ENCODE measurements at places on chromosomes 1 and 21.

DNA sequence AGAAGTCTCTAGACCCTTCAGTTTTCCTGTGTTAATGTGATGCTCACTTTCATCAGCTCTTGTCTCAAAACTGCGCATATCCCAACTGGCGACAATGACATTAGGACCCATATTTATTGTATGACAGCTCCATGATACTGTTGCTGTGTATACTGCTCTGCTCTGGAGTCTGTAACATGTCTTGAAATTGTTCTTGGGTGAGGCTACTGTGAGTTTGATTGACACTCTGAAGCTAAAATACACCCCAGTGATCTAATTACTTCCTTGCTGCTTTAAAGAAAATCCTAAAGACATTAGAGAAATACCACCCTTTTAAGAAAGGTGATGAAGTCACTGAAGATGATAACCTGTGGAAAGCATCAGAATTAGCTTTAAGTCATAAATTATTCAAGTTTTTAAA lies 1046.2 kb downstream of the KCNT2 start:
- DNase-seq = no peak

GRCh38 chr1:50490640-50491039 lies 67.4 kb upstream of the DMRTA2 start:
- DNase-seq = no peak

DNA sequence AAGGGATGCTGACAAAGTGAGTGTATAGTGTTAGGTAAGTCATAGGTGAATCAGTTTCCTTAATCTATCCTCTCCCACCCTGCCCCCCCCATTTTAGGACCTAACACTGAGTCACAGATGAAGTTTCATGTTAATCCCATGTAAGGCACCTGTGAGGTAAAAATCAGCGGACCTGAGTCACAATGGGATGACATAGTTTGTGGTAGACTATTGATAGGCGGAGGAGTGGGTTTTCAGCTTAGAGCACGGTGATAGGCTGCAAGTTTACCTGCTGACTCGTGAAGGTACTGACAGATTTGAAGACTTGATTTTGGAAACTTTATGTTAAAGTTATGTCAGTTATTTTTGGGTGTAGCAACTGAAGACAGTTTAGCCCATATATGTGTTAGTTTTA lies 1.7 kb downstream of the TOR1AIP1 start:
- peak; percentile 23 for DNase-seq

GRCh38 chr1:214199585-214199984 lies 81.4 kb upstream of the SMYD2 start:
- no peak for DNase-seq

DNA sequence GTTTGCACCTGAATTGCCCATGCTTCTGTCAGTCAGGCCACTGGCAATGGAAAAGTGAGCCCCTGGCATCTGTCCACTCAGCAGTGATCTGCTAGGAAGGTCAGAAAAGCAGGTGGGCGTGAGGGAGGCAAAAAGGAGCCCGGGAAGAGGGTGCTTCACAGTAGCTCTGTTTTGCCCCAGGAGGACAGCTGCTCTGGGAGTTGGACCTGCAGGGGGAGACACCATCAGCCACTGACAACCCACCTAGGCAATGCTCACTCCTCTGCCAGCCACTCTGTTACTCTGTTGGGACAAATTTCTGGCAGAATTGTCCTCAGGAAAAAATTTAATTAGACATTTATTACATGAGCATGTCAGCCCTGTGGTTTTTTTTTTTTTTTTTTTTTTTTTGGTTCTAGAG lies 146.4 kb downstream of the LRIG2 start:
- peak; percentile 30 for DNase-seq

- no peak for DNase-seq
Observed at GRCh38 chr1:46393510-46393909, 607 bp upstream of the FAAH start.

DNA sequence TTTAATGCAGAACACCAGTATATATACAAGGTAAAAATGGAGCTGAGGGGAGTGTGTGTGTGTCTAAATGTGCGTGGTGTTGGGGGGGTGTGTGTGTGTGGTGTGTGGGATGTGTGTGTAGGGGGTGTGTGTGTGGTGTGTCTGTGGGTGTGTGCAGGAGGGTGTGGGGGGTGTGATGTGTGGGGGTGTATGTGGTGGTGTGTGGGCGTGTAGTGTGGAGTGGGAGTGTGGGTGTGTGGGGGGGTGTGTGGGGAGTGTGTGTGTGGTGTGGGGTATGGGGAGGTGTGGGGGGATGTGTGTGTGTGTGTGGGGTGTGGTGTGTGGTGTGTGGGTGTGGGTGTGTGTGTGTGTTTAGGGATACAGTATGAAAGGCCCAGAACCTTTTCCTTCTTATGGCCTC lies 202.3 kb upstream of the CACYBP start:
- no peak for DNase-seq

DNA sequence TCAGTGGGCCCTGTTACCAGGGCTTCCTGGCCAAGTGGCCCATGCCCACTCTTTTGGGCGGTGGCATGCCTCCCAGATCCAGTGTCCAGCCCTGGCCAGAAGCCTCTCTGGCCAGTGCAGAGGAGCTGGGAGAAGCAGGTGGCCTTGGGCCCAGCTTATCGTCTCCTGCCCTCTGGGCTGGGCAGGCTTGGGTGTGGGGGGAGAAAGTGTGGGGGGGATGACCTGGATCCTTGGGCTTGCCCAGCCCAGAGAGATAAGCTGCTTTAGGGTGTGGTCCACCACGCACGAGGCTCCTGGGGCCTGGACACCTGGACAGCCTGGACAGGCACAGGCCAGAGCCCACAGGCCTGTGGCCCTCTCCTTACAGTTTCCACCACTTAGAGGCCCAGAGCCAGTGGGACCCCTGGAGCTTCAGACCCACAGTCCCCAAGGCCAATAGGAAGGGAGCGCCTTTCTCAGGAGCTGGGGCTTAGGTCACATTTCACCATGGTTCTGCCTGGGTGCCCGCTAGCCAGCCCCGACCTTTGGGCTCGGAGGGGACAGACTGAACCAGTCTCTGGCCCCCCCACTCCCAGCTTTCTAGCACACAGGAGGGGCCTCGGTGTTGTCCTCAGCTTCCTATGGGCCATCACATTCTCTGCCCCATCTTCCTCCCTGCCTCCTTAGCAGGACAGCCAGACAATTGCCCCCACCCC lies 1.8 kb downstream of the ESPN start:
- no peak for DNase-seq

DNA sequence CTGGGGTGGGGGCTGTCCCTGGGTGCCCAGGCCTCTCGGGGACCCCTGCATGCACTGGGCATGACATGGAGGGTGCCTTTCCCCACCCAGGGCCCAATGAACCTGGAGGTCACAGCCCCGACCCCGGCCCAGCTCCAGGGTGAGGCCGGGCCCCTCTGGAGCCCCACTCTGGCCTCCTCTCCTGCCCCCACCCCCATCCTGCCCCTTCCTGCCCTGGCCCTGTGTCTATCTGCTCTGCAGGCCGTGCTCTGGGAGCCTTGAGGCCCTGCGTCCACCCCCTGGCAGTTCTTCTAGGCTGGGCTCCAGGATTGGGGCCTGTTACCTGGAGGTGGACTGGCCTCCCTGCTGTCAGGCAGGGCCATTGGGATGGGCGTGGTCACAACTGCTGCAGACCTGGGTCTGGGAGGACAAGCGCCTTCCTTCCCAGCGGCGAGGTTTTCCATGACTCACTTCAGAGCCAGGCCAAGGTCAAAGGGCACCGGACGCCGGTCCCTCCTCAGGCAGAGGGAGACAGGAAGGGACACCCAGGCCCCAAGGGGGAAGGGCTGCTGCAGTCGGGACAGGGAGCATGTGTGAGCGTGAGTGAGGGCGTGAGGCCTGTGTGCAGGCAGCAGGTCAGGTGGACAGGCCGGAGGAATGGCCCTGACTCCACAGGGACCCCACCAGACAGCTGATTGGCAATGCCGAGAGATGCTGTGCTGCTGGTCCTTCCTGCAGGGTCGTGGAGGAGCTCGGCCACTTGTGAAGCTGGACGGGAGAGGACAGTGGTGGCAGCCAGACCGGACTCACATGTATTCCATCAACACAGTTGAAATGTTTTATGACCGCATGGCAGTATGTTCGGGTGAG lies 31.1 kb upstream of the POFUT2 start:
- no peak for DNase-seq

GRCh38 chr1:60762176-60762575 lies 320.2 kb upstream of the NFIA start:
- DNase-seq = no peak

DNA sequence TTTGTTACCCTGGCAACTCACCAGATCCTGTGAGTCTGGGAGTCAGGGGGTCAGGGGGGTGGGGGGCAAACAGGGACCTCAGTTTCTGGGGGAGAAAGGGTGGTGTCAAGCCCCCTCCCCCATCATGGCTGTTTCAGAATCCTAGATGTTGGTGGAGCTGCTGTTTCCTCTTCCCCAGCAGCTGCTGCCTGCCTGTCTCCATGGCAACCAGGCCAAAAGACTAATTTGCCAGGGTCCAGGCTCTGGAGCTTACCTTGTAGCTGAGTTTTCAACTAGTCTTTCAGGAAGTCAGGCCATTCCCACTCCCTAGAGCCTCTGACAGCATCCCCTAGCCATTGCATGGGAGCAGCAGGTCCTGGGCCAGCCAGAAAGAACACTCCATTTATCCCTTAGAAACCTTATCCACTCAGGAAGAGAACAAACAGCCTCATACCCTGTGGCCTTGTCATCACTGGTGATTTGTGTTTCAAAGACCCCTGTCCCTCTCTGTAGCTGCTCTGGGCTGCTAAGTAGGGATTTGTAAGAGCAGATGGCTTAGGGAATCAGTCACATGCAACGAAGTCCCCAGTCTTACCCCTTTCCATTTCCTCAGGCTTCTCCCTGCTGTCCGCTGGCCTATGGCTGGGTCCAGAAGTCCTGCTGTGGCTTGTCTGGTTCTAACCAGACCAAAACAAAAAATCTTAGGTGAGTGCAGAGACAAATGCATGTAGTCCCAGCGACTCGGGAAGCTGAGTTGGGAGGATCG lies 21.5 kb upstream of the STMN1 start:
- DNase-seq = peak; percentile 36

DNA sequence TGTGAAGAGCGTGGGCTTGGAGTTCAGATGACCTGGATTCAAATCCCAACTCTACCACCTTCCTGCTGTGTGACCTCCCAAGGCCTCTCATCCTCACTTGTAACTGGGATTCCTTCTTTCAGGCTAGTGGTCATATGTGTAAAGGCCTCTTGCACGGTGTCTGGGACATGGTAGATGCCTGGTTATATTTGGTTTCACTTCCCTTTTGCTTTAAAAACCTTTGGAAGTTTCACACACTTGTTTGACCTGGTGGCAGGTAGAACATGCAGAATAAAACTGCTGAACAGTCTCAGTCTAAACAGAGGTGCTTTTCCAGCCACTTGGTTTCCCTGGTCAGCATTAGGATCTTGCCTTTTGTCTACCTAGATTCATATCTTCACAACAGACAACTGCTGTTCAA lies 37.0 kb upstream of the RCAN3 start:
- DNase-seq = no peak

GRCh38 chr1:32275424-32275823 lies 16.5 kb upstream of the HDAC1 start:
- no peak for DNase-seq

- no peak for DNase-seq
Observed at GRCh38 chr1:202890392-202890791, 1.4 kb upstream of the RABIF start.

DNA sequence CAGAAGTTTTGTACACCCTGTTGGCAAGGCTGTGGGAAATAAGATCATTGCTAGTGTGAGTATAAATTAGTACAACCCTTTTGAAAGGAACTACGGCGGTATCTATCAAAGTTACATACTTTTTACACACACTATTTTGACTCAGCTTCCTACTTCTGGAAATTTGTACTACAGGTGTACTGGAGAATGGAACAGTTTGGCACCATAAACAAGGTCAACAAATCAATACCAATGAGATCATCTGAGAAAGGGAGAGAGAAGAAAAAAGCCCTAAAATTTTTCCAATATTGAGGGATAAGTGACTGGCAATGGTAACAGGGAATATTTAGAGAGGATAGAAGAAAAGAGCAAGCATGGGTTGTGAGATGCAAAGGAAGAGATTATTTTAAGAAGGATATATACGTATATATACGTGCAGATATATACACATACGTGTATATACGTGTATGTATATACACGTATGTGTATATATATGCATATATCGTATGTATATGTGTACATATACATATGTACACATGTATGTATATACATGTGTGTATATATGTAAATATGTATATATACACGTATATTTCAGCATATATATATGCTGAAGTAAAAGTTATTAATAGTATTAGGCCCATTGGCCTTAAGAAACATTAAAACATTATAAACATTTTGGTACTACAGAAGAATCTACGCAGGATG lies 27.6 kb downstream of the KLHL20 start:
- no peak for DNase-seq

DNA sequence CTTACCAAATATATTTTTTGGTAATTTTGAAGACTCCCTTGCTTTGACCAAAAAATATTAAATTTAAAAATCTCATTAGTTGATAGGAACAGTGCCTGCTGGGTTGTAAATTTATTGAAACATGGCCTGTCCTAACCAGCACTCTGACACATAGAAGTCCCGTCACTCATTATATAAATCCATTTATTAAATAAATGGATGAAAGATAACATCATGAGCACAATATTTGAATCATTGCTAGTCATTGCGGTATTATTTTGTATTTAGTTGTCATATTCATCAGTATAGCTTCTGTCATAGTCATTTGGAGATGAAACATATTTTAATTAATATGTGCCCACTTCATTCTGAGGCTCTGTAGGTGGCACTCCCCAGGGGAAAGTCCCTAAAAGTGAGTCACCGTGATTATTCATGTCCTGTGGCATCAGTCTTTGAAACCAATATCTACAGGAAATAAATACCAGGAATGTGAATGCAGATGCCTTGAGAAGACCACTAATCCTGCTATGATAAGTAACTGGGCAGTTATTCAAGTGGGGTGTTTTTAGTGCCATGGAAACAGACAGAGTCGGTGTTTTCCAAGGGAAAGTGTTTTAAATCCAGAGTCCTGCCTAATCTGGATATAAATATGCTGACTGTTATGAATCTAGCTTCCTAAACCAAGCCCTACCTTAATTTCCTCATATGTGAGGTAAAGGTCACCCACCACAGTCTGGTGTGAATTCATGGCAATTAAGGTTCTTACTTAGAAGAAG lies 302.0 kb downstream of the DUSP10 start:
- no peak for DNase-seq

DNA sequence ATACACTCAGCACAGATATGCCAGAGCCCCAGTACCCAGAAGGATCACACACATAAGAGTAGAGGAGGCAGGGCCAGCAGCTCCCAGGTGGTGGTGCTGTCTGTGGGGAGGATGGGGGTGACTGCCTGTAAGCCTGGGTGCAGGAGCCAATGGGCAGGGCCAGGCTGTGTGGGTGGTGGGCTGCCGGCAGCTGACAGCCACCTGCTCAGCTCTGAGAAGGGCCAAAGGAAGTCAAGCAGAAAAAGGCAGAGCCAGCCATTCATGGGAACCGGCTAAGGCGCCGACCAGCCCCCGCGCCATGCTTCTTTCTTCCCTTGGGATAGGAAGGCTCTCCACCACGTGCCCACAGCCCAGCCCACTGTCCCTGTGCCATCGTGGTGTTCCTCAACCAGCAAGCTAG lies 14.1 kb downstream of the PIK3C2B start:
- DNase-seq = no peak

- no peak for DNase-seq
Observed at GRCh38 chr1:209057901-209058300, 525.6 kb upstream of the CAMK1G start.

- no peak for DNase-seq
Observed at GRCh38 chr1:46822248-46822826, 23.5 kb downstream of the CYP4B1 start.

- no peak for DNase-seq
Observed at GRCh38 chr1:28417441-28417922, 47.9 kb downstream of the PHACTR4 start.
